Upper lobe of left lung (tissue), 6 donors: ENCODE measurements at places on chromosomes 5 and 9.

DNA sequence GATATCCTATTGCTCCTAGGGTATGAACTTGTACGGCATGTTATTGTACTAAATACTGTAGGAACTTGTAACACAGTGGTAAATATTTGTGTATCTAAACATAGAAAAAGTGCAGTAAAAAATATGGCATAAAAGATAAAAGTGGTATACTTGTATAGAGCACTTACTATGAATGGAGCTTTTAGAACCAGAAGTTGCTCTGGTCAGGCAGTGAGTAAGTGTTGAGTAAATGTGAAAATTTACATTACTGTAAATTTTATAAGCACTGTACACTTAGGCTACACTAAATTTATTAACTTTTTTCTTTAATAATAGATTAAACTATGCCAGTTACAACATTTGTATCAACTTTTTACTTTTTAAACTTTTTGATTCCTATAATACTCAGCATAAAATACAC, 109.1 kb downstream of the ZCCHC7 start:
- H3K4me1 ChIP-seq: no peaks in the 10 kb centered on the region
- DNase-seq: no peak
- no peaks in the 10 kb centered on the region for H3K27me3 ChIP-seq
- H3K4me3 ChIP-seq: no peak overlapping the region

DNA sequence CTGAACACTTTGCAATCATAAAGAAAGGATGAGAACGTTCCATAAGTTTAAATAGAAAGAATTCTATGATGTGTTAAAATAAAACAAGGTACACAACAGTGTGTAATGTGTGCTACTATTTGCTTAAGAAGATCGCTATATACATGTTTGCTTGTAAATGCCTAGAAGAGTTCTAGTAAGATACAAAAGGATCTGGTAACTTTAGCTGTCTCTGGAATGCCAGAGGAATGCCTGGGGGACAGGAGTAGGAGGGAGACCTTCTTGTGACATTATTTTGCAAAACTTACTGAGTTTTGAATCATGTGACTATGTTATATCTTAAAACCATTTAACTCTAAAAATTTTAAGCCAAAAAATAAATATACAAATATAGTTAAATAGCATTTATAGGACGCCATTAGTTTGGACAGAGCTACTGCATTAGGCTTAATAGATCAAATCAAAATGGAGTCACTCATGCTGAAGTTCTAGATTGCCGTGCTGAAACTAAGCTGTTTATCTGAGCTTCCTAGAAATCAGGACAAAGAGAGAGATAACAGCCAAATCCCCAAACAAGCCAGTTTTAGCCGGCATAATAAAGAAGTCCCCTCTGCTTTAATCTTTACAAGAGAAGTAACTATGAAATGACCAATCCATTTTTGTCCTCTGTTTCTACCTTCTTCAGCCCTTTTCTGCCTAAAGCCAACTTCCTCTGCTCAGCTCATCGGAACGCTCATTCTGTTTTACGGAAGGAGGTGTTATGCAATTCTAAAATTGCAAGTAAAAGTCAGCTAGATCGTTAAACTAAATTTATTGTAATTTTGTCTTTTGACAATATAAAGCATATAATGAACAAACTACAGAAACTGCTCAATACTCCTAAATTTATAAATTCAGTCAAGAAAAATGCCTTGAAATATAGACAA, 44.8 kb downstream of the LIX1 start:
- H3K27ac ChIP-seq: no peak overlapping the region
- no peaks in the 10 kb centered on the region for H3K36me3 ChIP-seq
- no peak overlapping the region for H3K4me3 ChIP-seq
- H3K4me1 ChIP-seq: no peaks in the 10 kb centered on the region
- DNase-seq: no peak
- H3K27me3 ChIP-seq: no peaks in the 10 kb centered on the region

GRCh38 chr5:106093134-106093533, 1577.6 kb downstream of the EFNA5 start:
- no peak overlapping the region for H3K27ac ChIP-seq
- DNase-seq: no peak
- no peaks in the 10 kb centered on the region for H3K4me1 ChIP-seq
- no peak overlapping the region for H3K4me3 ChIP-seq
- no peaks in the 10 kb centered on the region for H3K36me3 ChIP-seq

DNA sequence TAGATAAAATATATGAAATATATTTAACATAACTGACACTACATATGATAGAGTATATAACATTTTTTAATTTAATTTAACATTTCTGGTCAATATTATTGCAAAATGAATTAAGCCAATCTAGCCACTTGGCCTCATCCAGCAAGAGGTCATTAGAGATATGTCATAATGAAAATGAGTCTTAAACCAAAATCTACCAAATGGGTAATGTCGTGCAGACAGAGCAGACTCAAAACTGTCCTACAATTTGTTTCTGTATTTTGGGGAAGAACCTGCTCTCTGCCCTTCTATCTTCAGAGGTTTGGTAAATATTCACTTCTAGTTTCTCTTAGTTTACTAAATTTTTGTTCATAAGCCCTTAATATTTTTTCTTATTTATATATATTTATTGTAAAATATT, 61.4 kb downstream of the ARHGEF28 start:
- no peak overlapping the region for H3K4me3 ChIP-seq
- no peak overlapping the region for H3K27ac ChIP-seq
- no peaks in the 10 kb centered on the region for H3K27me3 ChIP-seq

- H3K27ac ChIP-seq: no peak overlapping the region
- no peaks in the 10 kb centered on the region for H3K27me3 ChIP-seq
- no peak overlapping the region for H3K4me3 ChIP-seq
- peaks cover 5% of the 10 kb centered on the region for H3K36me3 ChIP-seq
- H3K4me1 ChIP-seq: no peaks in the 10 kb centered on the region
- DNase-seq: no peak
Measured at GRCh38 chr9:132663117-132663516, 6.7 kb downstream of the DDX31 start.

- no peak overlapping the region for H3K27ac ChIP-seq
- no peaks in the 10 kb centered on the region for H3K36me3 ChIP-seq
- H3K4me1 ChIP-seq: no peaks in the 10 kb centered on the region
- H3K4me3 ChIP-seq: no peak overlapping the region
- H3K27me3 ChIP-seq: no peaks in the 10 kb centered on the region
Measured at GRCh38 chr9:96241391-96241809, 60.6 kb downstream of the HSD17B3 start.

GRCh38 chr5:78597068-78597973, 51.3 kb downstream of the LHFPL2 start:
- H3K27ac ChIP-seq: no peak overlapping the region
- DNase-seq: no peak

DNA sequence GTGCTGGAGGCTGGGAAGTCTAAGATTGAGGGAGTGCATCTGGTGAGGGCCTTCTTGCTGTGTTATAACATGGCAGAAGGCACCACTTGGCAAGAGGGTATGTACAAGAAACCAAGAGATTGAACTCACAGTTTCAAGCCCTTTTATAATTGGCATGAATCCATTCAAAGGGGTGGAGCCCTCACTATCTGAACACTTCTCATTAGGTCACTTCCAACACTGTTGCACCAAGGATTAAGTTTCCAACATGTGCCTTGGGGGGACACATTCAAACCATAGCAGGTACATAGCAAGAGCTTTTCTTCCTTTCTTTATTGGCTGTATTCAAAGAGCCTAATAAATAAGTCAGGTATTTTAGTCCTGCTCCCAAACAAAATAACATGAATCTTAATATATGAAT, 62.7 kb downstream of the PRELID2 start:
- no peak for DNase-seq
- no peak overlapping the region for H3K4me3 ChIP-seq
- H3K4me1 ChIP-seq: no peaks in the 10 kb centered on the region
- no peaks in the 10 kb centered on the region for H3K36me3 ChIP-seq

DNA sequence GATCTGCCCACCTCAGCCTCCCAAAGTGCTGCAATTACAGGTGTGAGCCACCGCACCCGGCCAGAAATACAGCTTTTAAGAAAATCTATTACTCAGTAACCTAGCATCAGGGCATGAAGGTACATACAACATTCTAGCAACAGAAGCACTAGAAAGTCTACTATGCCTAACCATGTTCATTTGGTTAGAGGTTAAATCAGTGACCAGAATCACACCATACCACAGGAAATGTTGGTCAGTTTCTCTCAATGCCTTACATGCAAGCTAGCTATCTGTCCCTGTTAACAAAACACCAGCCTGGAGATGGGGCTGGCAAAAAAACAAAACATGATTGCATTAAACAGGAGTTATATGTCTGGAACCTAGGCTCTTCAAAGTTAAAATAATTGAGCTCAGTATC, 104.1 kb downstream of the STRBP start:
- H3K4me3 ChIP-seq: no peak overlapping the region
- no peaks in the 10 kb centered on the region for H3K36me3 ChIP-seq
- no peak for DNase-seq

DNA sequence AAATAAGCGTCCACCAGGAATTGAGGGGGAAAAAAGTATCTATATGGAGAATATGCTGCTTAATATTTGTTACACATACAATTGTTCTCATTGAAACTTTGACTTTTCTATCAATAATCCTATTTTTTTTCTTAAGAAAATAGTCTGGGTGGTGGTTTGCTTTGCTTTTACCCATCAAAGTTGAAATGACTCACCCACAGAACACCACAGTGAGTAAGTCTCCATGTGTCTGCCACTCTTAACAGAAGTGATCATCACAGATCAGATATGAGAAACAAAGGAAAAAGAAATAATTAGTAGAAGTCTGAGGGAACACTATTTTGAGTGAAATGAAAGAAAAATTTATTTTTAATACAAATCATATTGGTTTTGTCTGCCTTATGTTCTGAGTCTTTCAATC, 742.8 kb downstream of the CDH9 start:
- no peaks in the 10 kb centered on the region for H3K4me1 ChIP-seq
- no peak for DNase-seq
- no peaks in the 10 kb centered on the region for H3K36me3 ChIP-seq

DNA sequence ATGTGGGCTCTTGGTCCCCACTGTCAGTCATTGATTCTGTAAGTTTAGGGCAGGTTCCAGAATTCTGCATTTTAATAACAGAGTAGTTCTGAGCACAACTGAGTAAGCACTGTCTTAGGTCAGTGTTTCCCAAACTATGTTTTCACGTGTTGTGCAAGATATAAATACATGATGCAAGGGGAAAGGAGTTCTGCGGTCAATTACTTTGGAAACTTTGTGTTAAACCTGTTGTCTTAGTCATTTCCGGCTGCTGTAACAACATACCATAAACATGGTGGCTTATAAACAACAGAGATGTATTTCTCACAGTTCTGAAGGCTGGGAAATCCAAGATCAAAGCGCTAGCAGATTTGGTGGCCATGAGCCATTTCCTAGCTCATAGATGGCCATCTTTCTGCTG, 69.8 kb downstream of the EQTN start:
- H3K27ac ChIP-seq: no peak overlapping the region
- no peaks in the 10 kb centered on the region for H3K4me1 ChIP-seq
- no peak overlapping the region for H3K4me3 ChIP-seq
- no peak for DNase-seq
- H3K27me3 ChIP-seq: no peaks in the 10 kb centered on the region

GRCh38 chr5:157743163-157744050, at the start of gene LSM11:
TSS of gene LSM11 (plus strand) at chr5:157743712. CDS start at chr5:157743751, 39 bp downstream.
- peak within 1 kb of the TSS; percentile 85 for H3K4me3 ChIP-seq
- peaks cover 16% of the 10 kb centered on the region for H3K4me1 ChIP-seq
- peaks cover 6% of the 10 kb centered on the region for H3K36me3 ChIP-seq
- peak; percentile 98 for DNase-seq
- no peaks in the 10 kb centered on the region for H3K27me3 ChIP-seq
- H3K27ac ChIP-seq: no peak within 1 kb of the TSS

DNA sequence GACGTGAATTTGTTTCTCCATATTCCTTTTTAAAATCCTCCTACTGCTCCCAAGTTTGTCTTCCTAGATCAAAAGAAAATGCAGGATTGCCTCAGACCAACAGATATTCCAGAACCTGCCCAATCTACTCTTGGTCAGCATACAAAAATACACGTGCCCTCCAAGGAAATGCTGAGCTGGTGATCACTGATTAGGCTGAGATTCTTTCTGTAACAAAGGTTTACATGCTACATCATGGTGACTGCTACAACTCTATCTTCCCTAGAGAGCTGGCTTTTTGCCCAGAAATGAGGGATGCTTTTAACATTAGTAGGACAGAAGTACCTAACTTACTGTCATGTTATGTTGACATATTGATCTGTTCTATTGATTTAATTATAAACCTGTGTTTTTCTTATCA, 35.5 kb downstream of the OR2Y1 start:
- DNase-seq: no peak
- H3K27ac ChIP-seq: no peak overlapping the region
- H3K27me3 ChIP-seq: no peaks in the 10 kb centered on the region
- no peaks in the 10 kb centered on the region for H3K4me1 ChIP-seq

DNA sequence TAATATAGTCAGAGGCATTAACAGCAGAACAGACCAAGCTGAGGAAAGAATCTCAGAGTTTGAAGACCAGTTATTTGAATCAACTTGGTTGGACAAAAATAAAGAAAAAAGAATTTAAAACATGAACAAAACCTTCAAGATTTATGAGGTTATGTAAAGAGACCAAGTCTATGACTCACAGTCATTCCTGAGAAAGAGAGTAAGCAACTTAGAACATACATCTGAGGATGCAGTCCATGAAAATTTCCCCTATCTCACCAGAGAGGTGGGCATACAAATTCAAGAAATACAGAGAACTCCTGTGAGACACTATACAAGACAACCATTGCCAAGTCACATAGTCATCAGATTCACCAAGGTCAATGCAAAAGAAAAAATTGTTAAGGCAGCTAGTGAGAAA, 17.4 kb upstream of the C9orf72 start:
- H3K36me3 ChIP-seq: no peaks in the 10 kb centered on the region
- no peak for DNase-seq
- no peak overlapping the region for H3K27ac ChIP-seq
- H3K4me3 ChIP-seq: no peak overlapping the region
- no peaks in the 10 kb centered on the region for H3K27me3 ChIP-seq
